Breast epithelium (tissue), 4 donors: ENCODE measurements at places on chromosomes 11 and 22. TPM values are rescaled to one million over a fixed set of nuclear protein-coding genes. Genes with fewer than 3 reads are reported as not detected.

DNA sequence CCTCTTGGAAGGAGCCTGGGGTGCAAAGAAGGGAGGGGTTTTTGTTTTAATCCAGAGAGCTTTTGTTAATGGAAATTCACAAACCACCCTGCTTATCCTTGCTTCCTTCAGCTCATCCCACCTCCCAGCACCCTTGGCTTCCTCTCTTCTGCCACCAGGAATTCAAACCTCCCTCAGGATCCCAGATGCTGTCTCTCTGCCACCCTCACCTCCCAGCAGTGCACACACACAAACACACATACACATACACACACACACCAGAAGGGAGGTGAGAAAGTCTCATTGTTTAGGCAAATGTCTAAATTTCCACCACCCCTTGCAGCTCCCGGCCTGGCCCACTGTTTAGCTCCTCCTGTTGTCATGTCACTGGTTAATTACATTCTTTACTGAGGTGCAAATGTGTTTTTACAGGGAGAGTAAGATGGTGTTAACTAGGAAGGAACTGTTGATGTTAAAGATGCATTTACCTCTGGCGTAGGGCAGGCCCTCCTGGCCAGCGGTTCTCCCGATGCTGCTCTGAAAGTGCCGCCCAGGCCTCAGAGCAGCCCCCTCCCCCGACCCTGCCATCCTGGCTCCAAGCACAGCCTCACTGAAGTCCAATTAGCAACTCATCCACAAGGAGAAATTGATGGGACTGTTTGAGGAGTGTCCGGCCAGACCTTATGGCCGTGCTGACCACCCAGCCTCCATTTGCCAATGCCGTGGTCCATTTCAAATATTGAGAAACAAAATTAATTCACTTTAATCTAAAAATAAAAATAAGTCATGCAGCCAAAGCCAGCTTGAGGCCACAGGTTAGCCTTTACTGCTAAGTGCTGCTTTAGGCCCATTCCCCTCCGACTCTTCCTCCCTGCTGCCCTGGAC, 165.4 kb downstream of the FEZ1 start:
- H3K4me1 ChIP-seq, result no peaks in the 10 kb centered on the region
- H3K4me3 ChIP-seq, result no peak overlapping the region
- H3K27ac ChIP-seq, result no peak overlapping the region
- no peaks in the 10 kb centered on the region for H3K36me3 ChIP-seq
- no peak for DNase-seq

Gene PRG2
- not detected for total RNA-seq

DNA sequence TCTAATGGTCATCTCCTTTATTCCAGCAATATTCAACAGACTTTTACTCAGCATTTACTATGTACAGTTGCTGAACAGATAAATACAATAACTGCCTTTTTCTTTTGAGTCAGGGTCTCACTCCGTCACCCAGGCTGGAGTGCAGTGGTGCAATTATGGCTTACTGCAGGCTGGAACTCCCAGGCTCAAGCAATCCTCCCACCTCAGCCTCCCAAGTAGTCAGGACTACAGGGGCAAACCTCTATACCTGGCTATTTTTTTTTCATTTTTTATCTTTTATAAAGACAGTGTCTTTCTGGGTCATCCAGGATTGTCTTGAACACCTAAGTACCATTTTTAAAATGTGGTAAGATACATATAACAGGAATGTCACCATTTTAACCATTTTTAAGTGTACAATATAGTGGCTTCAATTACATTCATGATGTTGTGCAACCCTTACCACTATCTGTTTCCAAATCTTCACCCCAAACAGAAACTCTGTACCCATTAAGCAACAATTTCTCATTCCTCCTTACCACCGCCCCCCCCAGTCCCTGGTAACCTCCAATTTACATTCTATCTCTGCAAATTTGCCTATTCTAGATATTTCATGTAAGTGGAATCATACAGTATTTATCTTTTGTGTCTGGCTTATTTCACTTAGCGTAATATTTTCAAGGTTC, 67.8 kb downstream of the MIAT start:
- no peaks in the 10 kb centered on the region for H3K27me3 ChIP-seq
- H3K36me3 ChIP-seq, result no peaks in the 10 kb centered on the region
- no peak overlapping the region for H3K27ac ChIP-seq
- H3K4me3 ChIP-seq, result no peak overlapping the region

- H3K4me1 ChIP-seq, result no peaks in the 10 kb centered on the region
- DNase-seq, result no peak
- no peaks in the 10 kb centered on the region for H3K36me3 ChIP-seq
- H3K4me3 ChIP-seq, result no peak overlapping the region
These were observed 165.0 kb downstream of the RCN1 start for GRCh38 chr11:32255841-32256240.

- peak overlapping the region; percentile 74 for H3K27ac ChIP-seq
- peak; percentile 77 for DNase-seq
- no peaks in the 10 kb centered on the region for H3K27me3 ChIP-seq
- peak overlapping the region; percentile 51 for H3K4me3 ChIP-seq
These were observed 38.1 kb upstream of the LINC01488 start for GRCh38 chr11:69443138-69443967.

- no peaks in the 10 kb centered on the region for H3K4me1 ChIP-seq
- no peaks in the 10 kb centered on the region for H3K27me3 ChIP-seq
- no peak overlapping the region for H3K4me3 ChIP-seq
These were observed 110.4 kb upstream of the CSNK2A3 start for GRCh38 chr11:11463405-11463804.

DNA sequence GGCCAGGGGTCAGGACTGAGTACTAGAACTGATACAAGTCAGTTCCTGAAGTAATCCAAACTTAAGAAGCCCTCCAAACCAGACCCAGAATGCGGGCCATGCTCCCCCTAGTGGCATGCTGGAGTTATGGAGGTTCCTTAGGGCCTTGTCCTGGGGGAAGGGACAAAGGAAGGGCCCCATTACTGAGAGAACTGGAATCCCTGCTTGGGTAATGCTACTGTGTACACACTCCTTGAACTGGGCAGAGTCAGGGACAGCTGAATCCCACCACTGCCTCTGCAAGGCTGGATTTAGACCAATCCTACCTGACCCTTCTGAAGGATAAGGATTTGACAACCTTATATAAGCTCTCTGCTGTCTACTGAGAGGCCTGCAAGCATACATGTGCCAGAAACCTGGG, 97.3 kb upstream of the AKIP1 start:
- no peak for DNase-seq
- H3K27ac ChIP-seq, result peak overlapping the region; percentile 80
- H3K4me1 ChIP-seq, result no peaks in the 10 kb centered on the region
- no peaks in the 10 kb centered on the region for H3K27me3 ChIP-seq
- no peak overlapping the region for H3K4me3 ChIP-seq
- no peaks in the 10 kb centered on the region for H3K36me3 ChIP-seq

DNA sequence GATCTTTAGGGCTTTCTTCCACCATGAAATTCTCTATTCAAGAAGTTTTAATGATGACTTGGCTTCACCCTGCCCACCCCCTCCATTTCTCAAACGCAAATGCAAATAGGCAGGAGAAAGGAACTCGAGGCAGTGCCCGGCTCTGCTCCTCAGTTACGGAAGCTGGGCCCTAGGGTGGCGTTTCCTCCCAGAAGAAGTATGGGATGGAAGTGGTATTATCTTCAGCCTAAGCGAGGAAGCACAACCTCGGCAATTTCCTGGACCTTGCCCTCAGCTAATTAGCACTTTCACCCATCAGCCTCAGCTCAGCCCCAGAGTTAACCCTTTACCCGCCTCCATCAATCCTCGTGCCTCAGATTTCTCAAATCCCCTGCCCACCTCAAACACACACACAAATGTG, 58.2 kb upstream of the LRRC55 start:
- no peaks in the 10 kb centered on the region for H3K4me1 ChIP-seq
- no peaks in the 10 kb centered on the region for H3K27me3 ChIP-seq
- no peak overlapping the region for H3K4me3 ChIP-seq
- H3K36me3 ChIP-seq, result no peaks in the 10 kb centered on the region
- DNase-seq, result no peak
- H3K27ac ChIP-seq, result no peak overlapping the region

Gene HPX
- total RNA-seq, result 0.96 TPM

DNA sequence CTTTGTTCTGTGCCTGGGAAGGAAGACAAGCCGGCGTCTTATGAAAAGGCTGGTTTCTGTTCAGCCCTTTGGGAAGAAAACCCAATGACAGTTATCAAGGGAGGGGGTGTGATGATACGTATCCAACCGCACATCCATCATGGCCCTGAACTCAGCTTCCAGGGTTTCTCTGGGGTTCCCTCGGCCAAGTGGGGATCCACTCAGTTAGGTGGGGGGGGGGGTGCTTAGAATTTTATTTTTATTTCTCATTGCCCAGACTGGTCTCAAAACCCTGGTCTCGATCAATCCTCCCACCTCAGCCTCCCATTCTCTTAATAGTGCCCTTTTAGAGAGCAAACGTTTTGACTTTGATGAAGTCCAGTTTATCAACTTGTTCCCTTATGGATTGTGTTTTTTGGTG, 25.7 kb downstream of the KCNQ1 start:
- H3K4me1 ChIP-seq, result no peaks in the 10 kb centered on the region
- no peak overlapping the region for H3K27ac ChIP-seq
- H3K4me3 ChIP-seq, result no peak overlapping the region
- no peaks in the 10 kb centered on the region for H3K36me3 ChIP-seq
- H3K27me3 ChIP-seq, result no peaks in the 10 kb centered on the region
- no peak for DNase-seq
